Sigmoid colon (tissue), 7 donors: ENCODE measurements at places on chromosomes 7 and 10. TPM values are rescaled to one million over a fixed set of nuclear protein-coding genes. Genes with fewer than 3 reads are reported as not detected.
A peak's percentile ranks its signal among the peaks of the same experiment; 100 is the strongest.

Gene AGR2
- 1,393 TPM for polyA plus RNA-seq

Gene CLDN3
- 705 TPM for polyA plus RNA-seq

DNA sequence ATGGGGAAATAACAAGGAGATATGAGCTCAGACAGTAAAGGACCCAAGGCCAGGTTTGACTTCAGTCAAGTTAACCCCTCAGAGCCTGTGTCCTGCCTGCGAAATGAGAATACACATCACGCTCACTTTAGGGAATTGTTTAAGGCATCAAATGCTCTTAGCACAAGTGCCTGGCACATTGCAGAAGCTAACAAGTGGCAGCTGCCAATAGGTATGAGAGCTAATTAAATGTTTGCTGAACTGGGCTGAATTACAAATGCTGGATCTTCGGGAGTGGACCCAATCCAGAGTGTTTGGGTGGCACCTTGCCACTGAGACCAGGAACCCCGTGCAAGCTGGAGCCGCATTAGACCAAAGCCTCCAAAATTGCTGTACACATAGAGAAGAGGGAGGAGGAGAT lies 136.8 kb downstream of the C10orf90 start:
- no peaks in the 10 kb centered on the region for H3K36me3 ChIP-seq
- H3K27me3 ChIP-seq = no peaks in the 10 kb centered on the region
- no peaks in the 10 kb centered on the region for H3K4me1 ChIP-seq
- H3K27ac ChIP-seq = no peak overlapping the region
- no peak overlapping the region for H3K4me3 ChIP-seq

DNA sequence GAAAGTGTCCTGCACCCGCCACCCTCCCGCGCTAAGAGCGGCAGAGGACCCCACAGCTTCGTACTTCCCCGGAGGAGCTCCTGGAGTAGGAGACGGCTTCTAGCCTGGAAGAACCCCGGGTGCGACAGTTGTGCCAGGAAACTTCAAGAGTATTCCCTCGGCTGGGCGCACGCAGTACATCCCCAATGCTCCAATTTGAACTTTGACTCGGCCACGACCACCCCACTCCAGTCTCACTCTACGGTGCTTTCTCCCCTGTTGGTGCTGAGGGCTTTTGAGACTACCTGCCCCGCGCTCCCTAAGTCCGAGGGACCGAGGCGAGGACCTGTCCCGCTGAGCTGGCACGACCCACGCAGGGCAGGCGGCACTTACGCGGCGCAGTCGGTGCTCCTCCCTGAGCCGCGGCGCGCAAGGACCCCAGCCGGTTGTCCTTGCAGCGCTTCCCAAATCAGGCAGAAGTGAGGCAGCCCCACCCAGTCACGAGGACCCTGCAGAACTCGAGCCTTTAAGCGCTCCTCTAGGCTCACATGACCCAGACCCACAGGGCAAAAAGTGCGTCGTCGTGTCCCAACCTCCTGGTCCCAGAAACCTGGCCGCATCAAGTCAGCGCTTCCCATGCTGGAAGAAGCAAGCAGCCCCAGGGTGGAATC lies at the start of gene CPVL:
CPVL (minus strand) TSS at position 481 of the 650 bp plus-strand sequence. CDS start 25,476 bp downstream, outside the sequence.
- peaks cover 15% of the 10 kb centered on the region for H3K4me1 ChIP-seq
- peak; percentile 87 for DNase-seq
- peak within 1 kb of the TSS; percentile 58 for H3K27ac ChIP-seq
- H3K4me3 ChIP-seq = peak within 1 kb of the TSS; percentile 48
- no peaks in the 10 kb centered on the region for H3K36me3 ChIP-seq
- peaks cover 18% of the 10 kb centered on the region for H3K27me3 ChIP-seq

DNA sequence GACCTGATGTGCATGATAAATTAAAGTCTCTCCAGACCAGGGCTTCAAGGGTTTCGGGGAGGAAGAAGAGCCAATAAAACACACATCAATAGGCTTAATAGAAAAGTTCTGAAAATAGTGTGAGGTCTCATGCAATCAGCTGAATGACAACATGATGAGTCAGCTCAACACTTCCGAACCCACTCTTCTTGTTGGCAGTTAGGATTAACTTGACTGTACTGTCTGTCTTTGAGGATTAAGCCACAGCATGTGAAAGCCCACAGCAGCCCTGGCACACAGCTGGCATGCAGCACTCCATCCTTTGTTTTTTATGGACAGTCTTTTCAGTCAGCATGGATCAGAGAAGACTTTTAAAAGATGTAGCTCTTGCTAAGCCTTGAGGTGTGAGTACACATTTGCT lies 526.9 kb upstream of the VSTM2A start:
- H3K27me3 ChIP-seq = no peaks in the 10 kb centered on the region
- no peaks in the 10 kb centered on the region for H3K4me1 ChIP-seq
- no peak overlapping the region for H3K27ac ChIP-seq
- no peaks in the 10 kb centered on the region for H3K36me3 ChIP-seq
- no peak for DNase-seq

- H3K27me3 ChIP-seq = no peaks in the 10 kb centered on the region
- no peak for DNase-seq
- no peaks in the 10 kb centered on the region for H3K36me3 ChIP-seq
- H3K27ac ChIP-seq = no peak overlapping the region
Measured at GRCh38 chr10:30728766-30729165, 99.2 kb upstream of the LYZL2 start.

DNA sequence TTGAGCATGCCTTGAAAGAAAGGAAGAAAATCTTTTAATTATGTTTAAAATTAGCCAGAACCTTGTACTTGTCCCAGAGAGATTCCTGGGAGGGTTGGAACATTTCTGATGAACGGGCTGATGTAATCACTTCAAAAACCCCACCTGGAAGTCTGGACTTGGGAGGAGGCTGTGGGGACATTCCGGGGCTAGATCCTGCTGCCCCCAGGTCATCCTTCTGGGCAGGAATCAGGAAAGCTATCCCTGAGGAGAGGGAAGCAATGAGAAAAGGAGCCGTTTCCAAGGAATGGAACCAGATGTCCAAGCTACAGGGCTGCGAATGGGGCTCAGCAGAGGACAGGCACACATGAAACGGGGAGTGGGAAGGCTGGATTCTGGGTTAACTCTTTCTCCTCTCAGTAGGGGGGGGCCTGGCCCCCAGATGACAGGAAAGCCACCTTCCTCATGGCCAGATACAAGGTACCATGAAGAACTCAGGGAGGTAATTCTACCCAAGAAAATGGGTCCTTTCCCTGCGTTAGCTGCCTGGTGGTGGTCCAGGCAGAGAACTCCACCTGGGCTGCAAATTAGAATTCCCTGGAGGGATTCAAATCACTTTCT lies 280.1 kb downstream of the TCF7L2 start:
- DNase-seq = no peak
- no peak overlapping the region for H3K27ac ChIP-seq
- no peaks in the 10 kb centered on the region for H3K36me3 ChIP-seq
- H3K4me1 ChIP-seq = no peaks in the 10 kb centered on the region

- H3K27ac ChIP-seq = no peak overlapping the region
- H3K36me3 ChIP-seq = peaks cover 7% of the 10 kb centered on the region
- no peak overlapping the region for H3K4me3 ChIP-seq
- H3K27me3 ChIP-seq = peaks cover under 1% of the 10 kb centered on the region
- no peak for DNase-seq
Measured at GRCh38 chr7:128946936-128947830, 9.5 kb downstream of the IRF5 start.

DNA sequence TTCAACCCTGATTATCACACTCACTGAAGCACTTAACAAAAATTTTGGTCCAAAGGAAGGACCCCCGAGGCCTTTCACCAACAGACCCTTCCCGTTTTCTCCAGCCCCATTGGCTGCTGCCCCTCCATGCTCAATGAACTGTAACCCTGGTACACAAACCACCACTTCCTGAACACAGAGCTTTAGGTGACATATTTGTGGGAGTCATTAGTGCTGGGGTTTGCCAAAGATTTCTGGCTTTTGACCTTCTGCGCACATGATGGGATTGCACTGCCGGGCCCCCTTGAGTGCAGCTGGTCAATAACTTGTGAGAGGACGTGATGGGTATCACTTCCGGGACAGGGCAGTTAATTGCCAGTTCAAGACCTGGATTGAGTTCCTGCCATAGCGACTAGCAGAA lies 9.0 kb upstream of the CAMK1D start:
- no peaks in the 10 kb centered on the region for H3K27me3 ChIP-seq
- H3K36me3 ChIP-seq = no peaks in the 10 kb centered on the region
- DNase-seq = no peak
- H3K4me3 ChIP-seq = no peak overlapping the region
- no peak overlapping the region for H3K27ac ChIP-seq

DNA sequence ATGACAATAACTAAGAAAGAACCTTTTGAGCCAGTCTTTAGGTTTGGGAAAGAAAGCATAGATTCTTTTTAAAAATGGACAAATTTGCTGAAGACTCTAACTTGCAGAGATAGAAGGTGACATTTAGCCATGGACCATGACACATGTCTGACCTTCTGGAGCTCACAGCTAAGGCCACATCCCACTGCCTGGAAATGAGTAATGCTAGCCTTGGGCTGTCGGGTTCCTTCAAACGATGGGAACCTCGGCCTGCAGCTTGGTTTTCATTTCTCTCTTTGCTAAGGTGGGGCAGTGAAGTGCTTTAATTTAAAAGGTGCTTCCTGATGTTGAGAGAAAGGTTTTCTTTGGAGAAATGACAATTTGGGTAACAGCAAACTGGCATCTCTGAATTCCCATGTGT lies 223.2 kb downstream of the FANK1 start:
- no peak for DNase-seq
- no peak overlapping the region for H3K27ac ChIP-seq
- no peaks in the 10 kb centered on the region for H3K36me3 ChIP-seq
- H3K4me1 ChIP-seq = no peaks in the 10 kb centered on the region
- no peak overlapping the region for H3K4me3 ChIP-seq
- no peaks in the 10 kb centered on the region for H3K27me3 ChIP-seq

DNA sequence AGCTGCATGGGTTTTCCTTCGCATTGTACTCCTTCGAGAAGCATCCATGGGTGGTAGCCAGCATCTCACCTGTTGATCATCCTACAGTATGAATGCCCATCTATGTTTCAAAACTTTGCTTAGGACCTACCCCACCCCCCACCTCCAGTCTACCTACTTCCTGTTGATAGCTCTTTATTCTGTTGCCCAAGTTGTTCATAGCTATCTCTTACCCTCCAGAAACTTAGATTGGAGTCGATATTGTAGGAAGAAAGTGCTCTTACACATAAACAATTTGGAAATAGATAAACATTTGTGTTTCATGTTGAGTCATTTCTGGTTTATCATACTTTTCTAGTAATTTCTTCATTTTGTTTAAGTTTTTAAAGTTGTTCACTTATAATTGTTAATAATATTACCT lies 90.1 kb downstream of the FAS start:
- H3K4me1 ChIP-seq = peaks cover 4% of the 10 kb centered on the region
- H3K27ac ChIP-seq = no peak overlapping the region
- H3K4me3 ChIP-seq = no peak overlapping the region
- no peaks in the 10 kb centered on the region for H3K36me3 ChIP-seq
